ENCODE measurements at places on chromosomes 6 and 20.

DNA sequence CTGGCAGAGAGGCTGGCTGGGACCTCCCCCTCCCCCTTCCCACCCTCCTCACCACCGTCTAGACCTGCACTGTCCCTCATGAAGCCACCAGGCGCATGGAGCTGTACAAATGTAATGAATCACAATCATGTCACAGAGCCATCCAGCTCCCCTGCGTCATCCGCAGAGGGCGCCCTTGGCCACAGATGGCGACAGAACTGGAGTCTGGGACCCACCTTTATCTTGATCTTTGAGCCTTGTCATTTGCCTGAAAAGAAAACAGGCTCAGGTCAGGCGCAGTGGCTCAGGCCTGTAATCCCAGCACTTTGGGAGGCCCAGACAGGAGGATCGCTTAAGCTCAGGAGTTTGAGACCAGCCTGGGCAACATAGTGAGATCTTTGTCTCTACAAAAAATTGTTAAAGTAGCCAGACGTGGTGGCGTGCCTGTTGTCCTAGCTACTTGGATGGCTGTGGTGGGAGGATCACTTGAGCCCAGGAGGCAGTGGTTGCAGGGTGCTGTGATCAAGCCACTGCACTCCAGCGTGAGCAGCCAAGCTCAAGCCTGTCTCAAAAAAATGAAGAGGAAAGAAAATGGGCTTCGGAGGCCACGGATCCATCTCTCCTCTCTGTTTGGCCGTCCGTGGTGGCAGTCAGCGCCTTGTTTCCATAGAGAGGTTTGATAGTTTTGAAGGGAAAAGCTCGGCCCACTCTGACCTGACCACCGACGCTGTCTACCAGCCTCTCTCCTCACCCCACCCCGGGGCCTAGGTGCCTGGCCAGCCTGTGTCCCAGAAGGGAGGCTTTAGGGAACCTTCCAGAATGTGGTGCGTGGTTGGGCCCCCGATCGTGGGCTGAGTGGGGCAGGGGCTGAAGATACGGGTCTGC is 6.2 kb downstream of the COL9A3 start:
- DNase-seq: peak; percentile 61

- no peak for DNase-seq
Observed at GRCh38 chr6:146840216-146840615, 241.4 kb downstream of the ADGB start.

- DNase-seq: no peak
Observed at GRCh38 chr20:63497946-63498935, 642 bp downstream of the EEF1A2 start.

GRCh38 chr6:168196385-168196860 is 117.4 kb upstream of the FRMD1 start:
- no peak for DNase-seq

GRCh38 chr6:11222385-11223277 is 9.8 kb downstream of the NEDD9 start:
- DNase-seq: no peak

GRCh38 chr20:41293269-41294037 is 24.1 kb downstream of the ZHX3 start:
- no peak for DNase-seq

GRCh38 chr6:36888654-36889481 is 3.1 kb downstream of the C6orf89 start:
- no peak for DNase-seq

GRCh38 chr6:31416394-31417014 is 13.1 kb downstream of the MICA start:
- no peak for DNase-seq

- peak; percentile 94 for DNase-seq
Observed at GRCh38 chr20:40689943-40690835, 1.2 kb upstream of the MAFB start.

GRCh38 chr20:23759306-23759940 is 8.7 kb upstream of the CST1 start:
- DNase-seq: no peak

- peak; percentile 67 for DNase-seq
Observed at GRCh38 chr6:8831366-8832152, 396.2 kb upstream of the SLC35B3 start.

DNA sequence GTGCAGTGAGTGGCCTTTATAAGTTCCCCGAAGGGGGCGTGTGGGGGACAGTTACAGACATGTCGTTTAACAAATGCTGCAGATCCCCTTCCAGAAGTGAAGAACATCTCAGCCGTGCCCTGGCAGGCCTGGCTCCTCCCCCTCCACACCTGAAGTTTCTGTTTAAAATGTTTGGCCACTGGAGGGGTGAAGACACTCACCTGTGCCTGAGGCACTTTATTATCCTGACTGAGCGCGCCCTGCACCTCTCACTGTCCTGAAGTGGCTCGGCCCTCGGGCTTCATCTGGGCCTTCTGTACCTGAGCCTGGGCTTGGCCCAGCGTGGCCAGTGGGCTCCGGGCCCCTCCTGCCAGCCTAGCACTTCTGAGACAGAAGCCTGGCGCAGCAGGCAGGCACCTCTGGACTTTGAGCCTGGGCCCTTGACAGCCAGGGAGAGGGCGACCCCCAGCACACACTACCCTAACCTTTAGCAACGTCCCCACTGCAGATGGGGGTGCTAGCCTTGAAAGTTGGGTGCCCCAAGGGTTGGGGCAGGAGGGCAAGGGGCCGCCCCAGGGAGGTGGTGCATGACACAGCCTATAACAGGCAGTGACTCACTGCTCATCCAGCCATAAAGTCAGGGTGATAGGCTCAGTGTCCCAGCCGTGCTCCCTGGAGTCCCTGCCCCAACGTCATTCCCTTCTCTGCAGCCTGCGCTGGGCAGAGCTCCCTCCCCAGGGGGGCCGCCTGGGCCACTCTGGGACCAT is 13.6 kb upstream of the GATA5 start:
- no peak for DNase-seq
